ENCODE measurements at places on chromosomes 11 and 22.

GRCh38 chr11:116901211-116901610, 63.8 kb upstream of the APOA1 start:
- no peak for DNase-seq

GRCh38 chr22:35674335-35674734, 26.1 kb downstream of the APOL6 start:
- DNase-seq = no peak

DNA sequence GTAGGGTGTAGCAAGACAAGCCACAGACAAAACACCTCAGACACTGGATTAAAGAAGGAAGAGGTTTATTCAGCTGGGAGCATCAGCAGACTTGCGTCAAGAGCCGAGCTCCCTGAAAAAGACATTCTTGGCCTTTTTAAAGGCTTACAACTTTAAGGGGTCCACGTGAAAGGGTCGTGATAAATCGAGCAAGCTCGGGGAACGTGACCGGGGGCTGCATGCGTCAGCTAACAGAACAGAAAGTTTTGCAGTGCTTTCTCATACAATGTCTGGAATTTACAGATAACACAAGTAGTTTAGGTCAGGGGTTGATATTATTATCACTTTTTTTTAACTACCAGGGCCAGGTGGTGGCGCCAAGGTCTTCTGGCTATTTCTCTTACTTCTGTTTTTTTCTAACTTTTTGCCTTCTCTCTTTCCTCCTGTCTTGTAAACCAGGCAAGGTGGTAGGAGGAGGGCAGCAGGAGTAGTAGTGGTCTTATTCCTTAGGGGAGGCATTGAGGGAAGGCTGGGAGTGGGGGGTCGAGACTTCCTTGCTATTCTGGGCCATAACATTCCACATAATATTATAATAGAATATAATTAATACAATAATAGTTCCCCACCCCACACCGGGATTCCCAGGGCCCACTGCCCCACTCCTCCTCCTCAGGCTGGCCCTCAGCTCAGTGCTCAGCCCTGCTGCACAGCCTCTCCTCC, 587 bp upstream of the ALDH3B1 start:
- no peak for DNase-seq

DNA sequence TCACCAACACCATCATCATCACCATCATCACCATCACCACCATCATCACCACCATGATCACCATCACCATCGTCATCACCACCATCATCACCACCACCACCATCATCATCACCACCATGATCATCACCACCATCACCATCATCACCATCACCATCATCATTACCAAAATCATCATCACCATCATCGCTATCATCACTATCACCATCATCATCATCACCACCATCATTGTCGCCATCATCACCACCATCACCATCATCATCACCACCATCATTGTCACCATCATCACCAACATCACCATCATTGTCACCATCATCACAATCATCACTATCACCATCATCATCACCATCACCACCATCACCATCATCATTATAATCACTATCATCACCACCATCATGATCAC, 893.5 kb downstream of the TBC1D22A start:
- no peak for DNase-seq

- DNase-seq = no peak
Observed at GRCh38 chr11:72647882-72648281, 26.3 kb downstream of the PDE2A start.
